ENCODE measurements at places on chromosomes 7 and 10.

DNA sequence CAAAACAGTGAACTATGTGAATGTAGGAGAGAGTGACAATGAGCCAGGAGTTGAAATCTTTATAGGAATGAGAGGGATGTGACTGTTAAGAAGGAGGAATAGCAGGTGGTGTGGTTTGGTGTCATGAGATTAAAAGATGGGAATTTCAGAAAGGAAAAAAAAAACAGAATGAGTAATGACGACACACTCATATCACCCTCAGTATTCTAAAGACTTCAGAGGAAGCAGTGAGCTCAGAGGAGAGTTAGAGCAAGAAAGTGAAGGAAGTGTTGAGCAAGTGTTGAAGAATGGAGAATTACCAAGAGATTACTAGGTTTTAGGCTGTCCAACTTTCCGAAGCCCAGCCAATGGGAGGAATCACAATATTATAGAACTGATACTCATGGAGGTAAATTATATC, 220.5 kb upstream of the HGF start:
- no peak for DNase-seq

DNA sequence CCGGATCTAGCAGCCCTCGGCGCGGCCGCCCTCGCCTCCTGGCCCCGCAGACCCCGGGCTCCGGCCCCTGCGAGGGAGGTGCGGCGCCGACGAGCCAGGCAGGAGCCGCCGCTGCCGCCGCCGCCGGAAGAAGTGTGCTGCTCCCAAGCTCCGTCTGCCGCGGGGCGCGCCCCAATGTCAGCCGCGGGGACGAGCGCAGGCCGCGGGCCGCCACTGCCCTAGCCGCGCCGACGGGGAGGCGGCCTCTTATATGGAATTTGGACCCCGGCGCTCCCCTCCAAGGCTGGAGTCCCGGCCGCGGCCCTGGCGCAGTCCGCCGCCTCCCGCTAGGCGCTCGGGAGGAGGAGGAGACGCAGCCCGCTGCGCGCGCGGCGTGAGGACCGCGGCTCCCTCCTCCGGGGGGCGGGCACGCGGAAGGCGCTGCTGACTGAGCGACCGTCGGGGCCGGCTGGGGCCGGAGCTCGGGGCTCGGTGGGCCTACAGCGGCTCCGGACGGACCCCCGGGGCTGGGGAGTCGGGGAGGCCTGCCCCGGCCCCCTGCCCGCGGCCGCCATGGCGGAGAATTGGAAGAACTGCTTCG, at the start of gene TRIM8:
Gene TRIM8 (plus strand): TSS at position 414 of the 580 bp plus-strand sequence. CDS start 139 bp downstream, at position 553.
- peak; percentile 61 for DNase-seq

- DNase-seq: no peak
Measured at GRCh38 chr7:34759477-34760125, 101.6 kb downstream of the NPSR1 start.

GRCh38 chr7:5567790-5568189, 144.2 kb upstream of the TNRC18 start:
- no peak for DNase-seq

DNA sequence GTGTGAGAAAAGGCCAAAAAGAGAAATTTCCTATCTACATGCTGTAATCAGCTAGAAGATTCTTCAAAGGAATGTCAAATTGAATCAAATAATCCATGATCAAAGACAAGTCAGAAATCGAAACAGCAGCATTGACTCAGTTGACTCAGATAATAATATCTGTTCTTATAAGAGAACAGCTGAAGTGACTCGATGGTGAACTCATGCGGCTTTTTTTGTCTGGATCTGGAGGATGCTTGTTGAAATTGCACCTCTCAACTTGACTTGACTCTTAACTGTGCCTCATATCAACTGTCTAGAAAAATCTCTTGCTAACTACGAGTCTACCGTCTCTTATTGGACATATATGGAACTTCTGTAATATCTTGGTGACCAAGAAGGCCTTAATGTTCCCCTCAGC, 599.5 kb downstream of the PHTF2 start:
- no peak for DNase-seq

GRCh38 chr7:220151-220841, 27.9 kb downstream of the FAM20C start:
- no peak for DNase-seq

GRCh38 chr10:86958116-86958900, at the start of gene SNCG:
SNCG (plus strand) TSS chr10:86958599; CDS start chr10:86958698, 99 bp downstream.
- no peak for DNase-seq

- DNase-seq: no peak
Measured at GRCh38 chr7:427506-428103, 92.0 kb downstream of the PDGFA start.

- DNase-seq: no peak
Measured at GRCh38 chr7:140674899-140675701, 2.4 kb downstream of the ADCK2 start.

DNA sequence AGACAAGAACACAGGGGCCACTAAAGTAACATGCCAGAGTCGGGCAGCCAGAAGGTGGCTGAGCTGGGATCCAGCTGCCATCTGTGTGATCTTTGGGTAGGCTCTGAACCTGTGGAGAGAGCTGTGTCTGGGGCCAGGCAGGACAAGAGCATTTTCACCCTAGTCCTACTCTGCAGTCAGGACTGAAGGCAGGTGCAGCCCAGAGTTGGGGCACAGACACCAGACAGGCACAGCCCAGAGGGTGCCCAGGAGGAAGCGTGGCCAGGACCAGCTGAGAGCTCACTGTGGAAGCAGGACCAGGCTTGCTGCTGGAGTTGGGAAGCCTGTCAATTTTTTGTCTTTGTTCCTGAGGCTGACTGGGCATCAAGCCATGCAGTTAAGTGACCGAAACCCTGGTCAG, 113.6 kb downstream of the ADCY1 start:
- DNase-seq: no peak

DNA sequence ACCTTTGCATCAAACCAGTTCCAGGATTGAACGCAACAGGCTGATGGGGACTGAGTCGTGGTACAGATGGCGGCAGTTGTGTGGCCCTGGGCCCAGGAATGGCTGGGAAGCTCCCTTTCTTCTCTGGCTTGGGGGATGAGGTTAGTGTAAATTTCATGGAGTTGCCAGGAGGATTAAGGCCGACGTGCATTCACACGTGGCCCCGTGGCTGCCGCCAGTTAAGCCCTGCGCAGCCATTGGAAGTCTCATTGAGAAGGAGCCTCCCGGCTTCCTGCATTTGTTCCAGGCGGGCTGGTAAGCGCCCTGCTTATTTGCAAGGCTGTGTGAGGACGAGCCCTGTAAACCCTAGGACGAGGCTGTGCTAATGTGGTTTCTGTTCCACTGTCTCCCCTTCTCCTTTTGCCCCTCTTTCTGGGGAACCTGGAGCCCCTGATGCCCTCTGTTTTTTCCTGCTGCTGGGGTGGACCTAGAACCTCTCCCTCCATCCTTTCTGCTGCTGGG, 174.7 kb upstream of the TNRC18 start:
- no peak for DNase-seq

- DNase-seq: peak; percentile 50
Measured at GRCh38 chr10:73110345-73110849, at the start of gene NUDT13. NUDT13 (plus strand) TSS chr10:73110455; CDS start chr10:73114366, 3,911 bp downstream.

DNA sequence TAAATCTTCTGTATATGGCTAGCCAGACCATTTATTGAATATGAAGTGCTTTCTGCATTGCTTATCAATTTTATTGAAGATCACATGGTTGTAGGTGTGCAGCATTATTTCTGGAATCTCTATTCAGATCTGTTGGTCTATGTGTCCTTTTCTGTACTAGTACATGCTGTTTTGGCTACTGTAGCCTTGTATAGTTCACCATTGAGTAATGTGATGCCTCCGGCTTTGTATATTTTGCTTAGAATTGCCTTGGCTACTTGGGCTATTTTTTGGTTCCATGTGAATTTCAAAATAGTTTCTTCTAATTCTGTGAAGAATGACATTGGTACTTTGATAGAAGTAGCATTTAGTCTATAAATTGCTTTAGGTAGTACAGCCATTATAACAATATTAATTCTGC, 1187.2 kb downstream of the XPNPEP1 start:
- no peak for DNase-seq

- DNase-seq: no peak
Measured at GRCh38 chr7:15407910-15408309, 153.9 kb downstream of the AGMO start.

DNA sequence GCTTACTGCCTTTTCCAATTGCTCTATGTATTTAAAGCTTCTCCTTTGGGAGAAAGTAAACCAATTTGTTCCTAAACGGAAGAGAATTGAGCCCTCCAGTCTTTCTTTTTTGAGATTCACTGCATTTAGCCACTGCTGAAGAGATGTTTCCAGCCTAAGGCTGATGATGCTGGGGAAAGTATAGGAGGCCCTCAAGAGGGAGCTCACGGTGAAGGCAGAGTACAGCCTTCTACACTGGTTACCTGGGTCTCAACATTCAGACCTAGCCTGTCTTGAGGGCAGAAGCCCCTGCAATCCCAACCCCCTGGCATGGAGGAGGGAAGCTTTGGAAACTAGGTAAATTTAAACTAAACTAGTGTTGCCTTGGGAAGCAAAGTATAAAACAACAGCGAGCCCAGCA, 316.7 kb upstream of the TPK1 start:
- DNase-seq: no peak

GRCh38 chr10:97371696-97372095, 29.4 kb downstream of the RRP12 start:
- no peak for DNase-seq

GRCh38 chr7:48528646-48529045, 357.4 kb downstream of the ABCA13 start:
- no peak for DNase-seq

DNA sequence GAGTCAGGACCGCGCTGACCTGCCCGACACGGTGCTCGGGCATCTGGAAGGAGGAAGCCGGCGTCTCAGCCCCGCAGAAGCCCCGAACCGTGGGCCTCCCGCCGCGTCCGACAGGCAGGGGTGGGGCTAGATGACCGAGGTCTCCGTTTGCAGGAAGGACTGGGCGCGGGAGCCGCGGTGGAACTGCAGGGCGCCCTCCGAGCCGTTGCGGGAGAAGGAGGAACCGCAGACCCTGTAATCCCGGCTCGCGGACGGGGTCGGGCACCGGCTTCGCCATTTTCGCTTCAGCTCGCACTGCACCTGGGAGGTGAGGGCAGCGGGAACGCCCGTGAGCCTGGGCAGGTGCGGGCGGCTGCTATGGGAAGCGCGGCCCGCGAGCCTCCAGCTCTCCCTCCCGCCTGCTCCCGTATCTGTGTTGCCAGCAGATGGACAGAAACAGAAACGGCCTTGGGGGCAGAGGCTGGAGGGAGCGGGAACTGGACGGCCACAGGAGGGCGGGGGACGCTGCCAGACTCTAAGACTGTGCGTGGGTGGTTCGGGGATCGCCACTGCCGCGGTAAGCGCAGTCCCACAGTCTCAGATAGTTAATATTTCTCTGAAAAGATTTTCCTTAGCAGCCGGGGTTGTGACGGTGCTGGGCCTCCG, 114.1 kb downstream of the VIPR2 start:
- DNase-seq: no peak

- DNase-seq: no peak
Measured at GRCh38 chr10:49115015-49115795, at the start of gene VSTM4. VSTM4 (minus strand) TSS chr10:49115522; CDS start chr10:49115485, 37 bp downstream.

DNA sequence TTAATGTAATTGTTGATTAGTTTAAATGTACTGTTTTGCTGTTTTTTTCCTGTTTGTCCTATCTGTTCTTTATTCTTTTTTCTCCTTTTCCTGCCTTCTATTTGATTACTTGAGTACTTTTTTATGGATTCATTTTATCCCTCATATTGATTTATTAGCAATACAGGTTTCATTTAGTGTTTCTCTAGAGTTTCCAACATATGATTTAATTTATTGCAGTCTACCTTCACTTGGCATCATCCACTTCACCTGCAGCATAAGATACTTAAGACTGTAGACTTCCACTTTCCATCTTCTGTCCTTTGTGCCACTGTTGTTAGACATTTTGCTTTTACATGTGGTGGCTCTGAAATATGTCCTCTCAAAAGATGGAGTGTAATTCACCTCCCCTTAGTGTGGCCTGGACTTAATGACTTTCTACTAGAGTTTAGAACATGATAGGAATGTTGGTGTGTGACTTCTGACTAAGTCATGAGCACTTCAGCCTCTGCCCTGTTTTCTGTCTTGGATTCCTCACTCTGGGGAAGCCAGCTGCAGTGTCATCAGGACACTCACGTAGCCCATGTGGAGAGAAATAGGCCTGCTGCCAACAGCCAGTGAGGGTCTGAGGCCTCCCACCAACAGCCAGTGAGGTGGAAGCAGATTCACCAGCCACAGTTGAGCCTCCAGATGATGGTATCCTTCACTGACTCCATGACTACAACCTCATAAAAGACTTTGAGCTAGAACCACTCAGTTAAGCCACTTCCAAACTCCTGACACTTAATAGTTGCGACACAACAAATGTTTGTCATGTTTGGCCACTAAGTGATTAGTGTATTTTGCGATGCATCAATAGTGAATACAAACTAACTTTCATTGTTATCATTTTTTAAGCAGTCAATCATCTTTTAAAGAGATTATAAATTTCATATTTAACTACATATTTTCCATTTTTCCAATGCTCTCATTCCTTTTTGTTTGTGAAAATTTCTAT, 643.5 kb upstream of the DPP6 start:
- no peak for DNase-seq

GRCh38 chr10:112963835-112964234, 13.8 kb downstream of the TCF7L2 start:
- DNase-seq: no peak

DNA sequence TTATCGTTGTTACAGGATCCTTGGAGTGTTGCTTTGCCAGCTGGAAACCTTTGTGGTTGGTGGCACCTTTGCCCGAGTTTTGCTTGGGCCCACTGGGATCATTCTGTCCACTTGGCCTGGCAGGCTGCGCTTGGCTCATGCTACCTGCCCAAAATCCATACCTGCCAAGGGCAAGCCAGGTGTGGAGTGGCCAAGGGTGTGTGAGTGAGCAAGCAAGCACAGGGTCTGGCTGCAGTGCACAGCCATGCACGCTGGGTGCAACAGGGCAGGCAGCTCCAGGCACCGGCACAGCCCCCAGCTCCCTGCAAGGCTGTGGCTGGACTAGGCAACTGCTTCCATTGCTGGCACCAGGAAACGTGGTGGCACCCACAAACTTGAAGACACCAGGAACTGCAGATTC, 421.8 kb downstream of the ARL4A start:
- DNase-seq: no peak

- no peak for DNase-seq
Measured at GRCh38 chr7:157357129-157358040, 20.6 kb downstream of the DNAJB6 start.

GRCh38 chr10:76115131-76115470, 683.7 kb downstream of the LRMDA start:
- no peak for DNase-seq

- no peak for DNase-seq
Measured at GRCh38 chr10:35340975-35341374, 4.7 kb downstream of the CCNY start.

All from activated CD4-positive, alpha-beta T cell treated with anti-CD3 and anti-CD28 coated beads for 4 hours (primary cell).